CD4-positive, CD25-positive, alpha-beta regulatory T cell (primary cell): ENCODE measurements at places on chromosomes 1 and 21.

GRCh38 chr1:182143825-182144645 is 82.5 kb upstream of the ZNF648 start:
- no peak for DNase-seq

DNA sequence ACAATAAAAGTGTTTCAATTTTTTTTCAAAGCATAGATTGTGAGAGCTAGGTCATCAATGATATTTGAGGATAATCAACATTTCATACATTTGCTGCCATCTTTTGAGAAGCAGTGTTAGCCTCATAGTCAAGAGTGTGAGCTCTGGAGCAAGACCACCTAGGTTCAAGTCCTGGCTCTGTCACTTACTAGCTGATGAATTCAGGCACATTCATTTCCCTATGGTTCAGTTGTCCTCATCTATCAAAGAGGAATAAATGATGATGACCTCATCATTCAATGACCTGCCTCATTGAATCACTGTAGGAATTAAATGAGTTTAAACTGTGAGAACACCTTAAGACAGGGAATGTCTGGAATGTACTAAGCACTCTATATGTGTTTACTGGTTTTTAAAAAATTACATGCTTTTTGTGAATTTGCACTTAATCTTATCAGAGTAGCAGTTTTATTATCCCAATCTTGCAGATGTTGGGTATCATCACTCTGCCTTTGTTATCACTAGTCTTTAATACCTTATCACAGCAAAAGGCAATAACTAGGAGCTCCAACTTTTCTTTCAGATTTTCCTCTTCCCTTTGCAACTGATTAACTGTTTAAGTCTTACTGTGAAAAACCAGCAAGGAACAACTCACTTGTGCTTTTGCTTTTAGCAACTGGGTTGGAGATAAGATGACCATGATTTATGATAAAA is 47.4 kb downstream of the SLC30A10 start:
- no peak for DNase-seq

GRCh38 chr1:211761400-211761799 is 69.2 kb downstream of the LPGAT1 start:
- DNase-seq = no peak

DNA sequence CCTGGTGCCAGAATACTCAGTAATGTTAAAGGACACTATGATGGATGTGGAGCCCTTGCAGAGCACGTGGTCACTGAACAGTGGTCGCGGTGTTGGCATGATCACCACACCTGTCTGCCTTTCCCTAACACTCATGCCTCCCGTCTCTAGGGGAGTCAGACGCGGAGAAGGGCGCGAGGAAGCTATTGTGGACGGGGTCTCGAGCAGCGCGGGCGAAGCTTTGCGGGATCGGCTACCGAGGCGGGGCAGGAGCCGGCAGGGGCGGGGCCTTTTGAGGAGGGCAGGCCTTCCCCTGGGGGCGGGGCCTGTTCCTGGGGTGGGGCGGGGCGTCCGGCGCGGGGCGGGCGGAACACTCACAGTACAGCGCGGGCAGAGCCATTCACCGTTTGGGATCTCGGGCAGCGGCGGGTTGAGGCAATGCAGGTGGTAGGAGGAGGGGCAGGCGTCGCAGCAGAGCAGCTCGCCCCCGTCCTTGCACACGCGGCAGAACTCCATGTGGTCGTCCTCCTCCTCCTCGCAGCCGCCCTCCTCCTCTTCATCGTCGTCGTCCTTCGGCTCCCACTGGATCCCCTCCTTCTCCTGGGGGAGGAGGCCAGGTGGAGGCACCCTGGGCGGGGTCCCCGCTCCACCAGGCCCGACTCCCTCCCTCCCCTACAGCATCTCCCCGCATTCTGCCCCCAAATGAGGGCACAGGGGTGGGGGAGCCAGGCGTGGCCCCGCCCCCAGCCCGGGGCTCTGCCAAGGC is 31.5 kb downstream of the CHD5 start:
- peak; percentile 46 for DNase-seq

GRCh38 chr1:229479660-229480399 is 28.3 kb downstream of the NUP133 start:
- no peak for DNase-seq

DNA sequence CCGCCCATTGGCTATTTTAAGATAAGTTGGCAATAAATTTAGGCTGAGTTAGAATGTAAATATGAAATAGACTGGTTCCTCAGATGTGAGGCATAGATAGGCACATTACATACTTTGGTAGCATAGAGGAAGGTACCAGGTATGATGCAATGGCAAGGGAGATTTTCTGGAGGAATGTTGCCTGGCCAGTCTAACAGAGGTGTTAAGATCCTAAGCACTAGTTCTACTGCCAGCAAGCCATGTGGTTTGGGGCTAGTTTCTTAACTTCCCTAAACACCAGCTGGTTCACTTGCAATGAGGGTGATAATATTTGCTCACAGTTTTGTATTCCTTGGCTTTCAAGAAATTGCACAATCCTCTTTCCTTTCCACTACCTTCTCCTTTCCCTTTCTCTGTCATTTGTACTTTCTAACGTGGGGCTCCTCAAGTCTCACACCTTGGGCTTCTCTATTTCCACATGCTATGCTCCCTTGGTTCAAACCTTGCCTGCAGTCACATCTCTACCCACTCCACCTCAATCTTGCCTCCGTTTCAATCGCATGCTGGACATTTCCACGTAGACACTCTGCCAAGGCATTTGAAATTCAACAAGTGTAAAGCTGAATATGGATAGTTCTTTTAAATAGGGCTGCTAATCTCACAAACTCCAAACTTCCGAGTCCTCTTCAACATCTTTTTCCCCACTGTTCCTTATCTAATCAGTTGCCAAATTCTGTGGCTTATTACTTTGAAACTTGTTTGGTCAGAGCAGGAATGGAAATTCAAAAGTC is 4.7 kb upstream of the CD55 start:
- DNase-seq = no peak

GRCh38 chr1:226310637-226311195 is 1.8 kb upstream of the LIN9 start:
- no peak for DNase-seq

DNA sequence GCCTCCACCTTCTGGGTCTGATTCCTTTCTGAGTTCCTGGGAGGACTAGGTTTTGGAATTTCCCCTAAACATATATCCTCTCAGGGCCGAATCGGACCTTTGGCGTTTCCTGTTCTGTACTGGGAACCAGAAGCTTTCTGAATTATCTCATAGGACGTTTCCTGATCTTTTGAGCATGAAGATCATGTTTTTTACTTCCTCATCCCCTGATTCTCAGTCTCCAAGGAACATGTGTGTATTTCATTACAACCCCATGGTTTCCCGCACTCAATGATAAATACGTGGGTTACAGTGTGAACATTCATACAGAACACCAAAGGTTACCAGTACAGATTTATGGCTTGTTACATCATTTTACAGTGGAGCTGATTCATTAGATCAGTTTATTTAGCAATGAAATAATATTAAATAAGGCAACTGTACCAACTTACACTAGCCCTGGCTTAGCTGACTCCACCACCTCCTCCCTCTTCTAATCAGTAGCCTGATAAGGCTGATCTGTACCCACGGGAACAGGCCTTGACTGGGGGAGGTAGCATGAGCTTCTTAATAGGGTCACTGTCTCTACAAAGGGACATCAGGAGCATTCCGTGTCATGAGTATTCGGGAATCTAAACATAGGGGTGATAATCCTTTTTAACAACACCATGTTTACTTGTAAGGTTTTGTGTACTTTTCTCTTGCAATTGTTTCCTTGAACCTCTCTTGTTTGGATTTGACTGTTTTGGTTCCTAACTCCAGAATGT is 57.8 kb upstream of the ERRFI1 start:
- no peak for DNase-seq

- DNase-seq = no peak
These were observed 268.8 kb downstream of the KCTD3 start for GRCh38 chr1:215835951-215836350.

DNA sequence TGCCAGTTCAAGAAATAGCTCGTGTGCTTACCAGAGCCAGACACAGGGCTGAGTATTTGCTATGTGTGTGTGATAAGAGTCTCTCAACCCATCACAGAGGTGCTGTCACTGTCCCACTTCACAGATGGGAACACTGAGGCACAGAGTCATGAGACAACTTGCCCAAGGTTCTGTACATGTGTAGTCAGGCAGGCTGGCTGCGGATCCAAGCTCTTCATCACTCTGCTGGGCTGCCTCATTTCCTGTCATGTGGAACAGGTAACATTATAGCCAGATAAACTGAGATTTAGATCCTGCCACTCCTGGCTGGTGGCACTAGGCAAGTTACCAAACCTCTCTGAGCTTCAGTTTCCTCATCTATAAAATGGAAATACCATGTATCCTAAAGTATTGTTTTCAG is 77.8 kb downstream of the ITPKB start:
- no peak for DNase-seq

DNA sequence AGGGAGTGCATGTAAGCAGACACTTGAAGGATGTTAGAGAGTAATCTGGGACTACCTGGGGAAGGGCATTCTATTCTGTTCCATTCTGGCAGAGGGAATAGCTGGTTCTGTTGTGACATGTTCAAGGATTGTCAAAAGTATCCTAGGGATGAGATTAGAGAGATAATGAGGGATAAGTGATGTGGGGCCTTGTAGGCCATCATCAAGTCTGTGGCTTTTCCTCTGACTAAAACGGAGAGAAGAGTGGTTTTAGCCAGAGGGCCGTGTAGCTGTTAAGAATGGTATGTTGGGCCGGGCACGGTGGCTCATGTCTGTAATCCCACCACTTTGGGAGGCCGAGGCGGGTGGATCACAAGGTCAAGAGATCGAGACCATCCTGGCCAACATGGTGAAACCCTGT is 23.6 kb downstream of the TGFB2 start:
- DNase-seq = no peak

GRCh38 chr21:43717166-43717853 is 1.6 kb upstream of the PDXK start:
- no peak for DNase-seq

GRCh38 chr1:16093611-16094010 is 20.2 kb upstream of the FAM131C start:
- no peak for DNase-seq

DNA sequence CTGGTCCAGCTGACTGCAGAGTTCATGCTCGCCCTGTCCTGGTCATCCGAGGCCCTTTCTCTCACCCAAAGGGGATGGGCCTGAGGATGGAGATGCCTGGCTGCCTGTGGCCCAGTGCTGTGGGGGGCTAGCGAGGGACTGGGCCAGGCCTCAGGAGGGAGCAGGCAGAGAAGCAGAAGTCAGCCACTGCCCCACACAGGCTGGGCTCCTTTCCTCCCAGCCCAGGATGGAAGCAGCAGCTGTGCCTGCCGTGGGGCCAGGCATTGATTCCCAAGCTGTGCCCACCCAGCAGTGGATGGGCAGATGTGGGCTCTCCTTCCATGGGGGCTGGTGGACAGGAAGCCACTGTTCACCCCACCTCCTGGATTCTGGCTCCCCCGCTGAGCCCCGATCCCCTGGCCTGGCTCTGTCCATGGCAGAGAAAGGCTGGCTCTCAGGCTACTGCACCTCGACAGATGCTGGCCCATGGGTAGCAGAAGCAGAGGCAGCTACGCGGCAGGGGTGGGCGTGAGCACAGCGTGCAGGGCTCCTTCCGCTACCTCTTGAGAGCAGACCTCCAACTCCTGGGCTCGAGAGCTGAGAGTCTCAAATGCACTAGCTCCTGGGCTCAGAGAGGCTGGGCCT is 24.6 kb downstream of the RUNX3 start:
- DNase-seq = peak; percentile 0

- no peak for DNase-seq
These were observed 405.9 kb downstream of the TTLL7 start for GRCh38 chr1:83593073-83593472.

- DNase-seq = no peak
These were observed 23.5 kb downstream of the SERPINC1 start for GRCh38 chr1:173893611-173894010.

- DNase-seq = no peak
These were observed 78.6 kb downstream of the COLGALT2 start for GRCh38 chr1:183958958-183959357.

- DNase-seq = peak; percentile 76
These were observed 6.7 kb upstream of the LGALS8 start for GRCh38 chr1:236516929-236517704.

GRCh38 chr1:241356519-241357365 is at the start of gene RGS7:
RGS7 (minus strand) TSS chr1:241357205.
- DNase-seq = no peak

- DNase-seq = peak; percentile 32
These were observed 4.5 kb downstream of the C1orf232 start for GRCh38 chr1:26164036-26164860.

DNA sequence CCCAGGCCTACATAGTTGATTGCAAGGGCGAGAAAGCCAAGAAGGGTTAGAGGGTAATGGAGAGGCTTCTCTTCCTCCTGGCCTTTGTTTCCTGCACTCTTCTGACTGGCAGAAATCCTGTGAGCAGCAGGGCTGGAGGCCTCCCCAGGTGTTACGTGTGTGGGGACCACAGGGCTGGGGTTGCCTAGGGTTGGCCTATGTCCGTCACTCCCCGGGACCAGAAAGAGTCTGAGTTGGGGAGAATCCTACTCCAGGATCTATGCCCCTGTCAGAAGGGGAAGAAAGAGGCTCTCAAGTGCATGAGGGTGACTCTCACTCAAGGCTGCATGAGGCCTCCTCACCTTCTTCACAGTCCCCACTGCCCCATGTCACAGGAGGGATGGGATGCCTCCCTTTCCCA is 38.5 kb downstream of the IGFN1 start:
- DNase-seq = no peak

DNA sequence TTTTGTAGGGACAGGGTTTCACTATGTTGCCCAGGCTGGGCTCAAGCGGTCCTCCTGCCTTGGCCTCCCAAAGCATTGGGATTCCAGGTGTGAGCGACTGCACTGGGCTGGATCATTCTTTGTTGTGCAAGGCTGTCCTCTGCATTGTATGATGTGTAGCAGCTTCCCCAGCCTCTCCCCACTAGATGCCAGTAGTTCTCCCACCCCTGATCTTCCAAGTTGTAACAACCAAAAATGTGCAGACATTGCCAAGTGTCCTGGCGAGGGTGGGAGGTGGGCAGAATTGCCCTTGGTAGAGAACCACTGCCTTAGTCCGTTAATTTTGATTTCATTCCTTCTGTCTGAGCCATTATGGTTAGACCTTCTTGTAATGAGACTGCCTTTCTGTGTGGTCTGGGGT is 7.2 kb downstream of the GALNT2 start:
- no peak for DNase-seq

- no peak for DNase-seq
These were observed 74.8 kb downstream of the NOS1AP start for GRCh38 chr1:162144268-162144667.

- no peak for DNase-seq
These were observed 24.6 kb downstream of the B3GALT5 start for GRCh38 chr21:39637197-39637970.

DNA sequence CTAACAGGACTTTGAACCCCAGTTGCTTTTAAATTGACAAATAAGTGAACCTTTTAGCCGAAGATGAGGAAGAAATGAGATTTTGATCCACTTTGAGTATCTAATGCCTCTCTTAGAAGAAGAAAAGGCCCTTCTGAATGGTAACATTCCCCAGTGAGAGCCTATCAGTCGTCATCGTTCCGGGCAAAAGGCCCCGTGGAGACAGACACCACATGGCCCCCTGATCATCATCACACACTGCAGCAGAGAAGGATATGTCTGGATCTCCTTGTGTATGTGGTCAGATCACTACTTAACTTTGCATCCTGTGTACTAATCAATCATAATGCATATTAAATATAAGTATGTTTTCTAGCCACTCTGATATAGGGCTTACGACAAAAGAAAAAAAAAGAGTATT is 87.3 kb upstream of the SMYD2 start:
- DNase-seq = no peak
